Activated CD4-positive, alpha-beta T cell treated with anti-CD3 and anti-CD28 coated beads, Interleukin-2, amount 50 U/mL, for 24 hours (primary cell): ENCODE measurements at places on chromosomes 5 and 9.

DNA sequence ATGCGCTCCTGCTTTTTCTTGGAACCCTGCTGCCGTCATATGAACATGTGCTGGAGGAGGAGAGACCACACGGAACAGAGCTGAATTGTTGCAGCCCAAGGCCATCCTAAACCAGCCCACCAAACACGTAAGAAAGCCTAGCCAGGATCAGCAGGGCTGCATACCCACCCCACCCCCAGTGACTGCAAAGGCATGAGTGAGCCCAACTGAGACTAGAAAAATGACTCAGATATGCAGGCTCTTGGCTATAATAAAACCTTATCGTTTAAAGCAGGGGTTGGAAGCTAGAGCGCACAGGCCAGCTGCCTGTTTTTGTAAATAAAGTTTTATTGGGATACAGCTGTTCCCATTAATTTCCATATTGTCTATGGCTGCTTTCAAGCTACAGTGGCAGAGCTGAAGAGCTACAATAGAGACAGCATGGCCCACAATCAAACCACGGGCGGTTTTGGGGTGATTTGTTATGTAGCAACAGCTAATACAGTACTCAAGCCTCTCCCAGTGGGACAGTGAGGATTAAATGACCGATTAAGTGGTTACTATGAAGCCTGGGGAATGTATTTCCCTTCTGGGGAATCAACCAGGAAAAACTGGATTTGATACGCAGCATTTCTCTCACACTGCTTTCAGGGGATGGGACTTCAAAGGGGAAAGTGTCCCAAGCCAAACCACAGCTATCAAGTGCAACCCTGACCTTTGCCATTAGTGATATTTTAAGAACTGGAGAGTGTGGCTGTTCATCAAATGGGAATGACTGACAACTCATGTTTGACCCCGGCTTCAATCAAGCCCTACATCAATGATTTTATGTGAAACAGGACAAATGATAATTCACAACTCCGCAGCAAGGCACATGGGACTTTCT lies 6.3 kb downstream of the SHB start:
- no peak for DNase-seq

- DNase-seq = no peak
These were observed 154.1 kb upstream of the CDH12 start for GRCh38 chr5:23007236-23007635.

GRCh38 chr9:94829380-94830070 lies 103.0 kb downstream of the AOPEP start:
- DNase-seq = no peak

DNA sequence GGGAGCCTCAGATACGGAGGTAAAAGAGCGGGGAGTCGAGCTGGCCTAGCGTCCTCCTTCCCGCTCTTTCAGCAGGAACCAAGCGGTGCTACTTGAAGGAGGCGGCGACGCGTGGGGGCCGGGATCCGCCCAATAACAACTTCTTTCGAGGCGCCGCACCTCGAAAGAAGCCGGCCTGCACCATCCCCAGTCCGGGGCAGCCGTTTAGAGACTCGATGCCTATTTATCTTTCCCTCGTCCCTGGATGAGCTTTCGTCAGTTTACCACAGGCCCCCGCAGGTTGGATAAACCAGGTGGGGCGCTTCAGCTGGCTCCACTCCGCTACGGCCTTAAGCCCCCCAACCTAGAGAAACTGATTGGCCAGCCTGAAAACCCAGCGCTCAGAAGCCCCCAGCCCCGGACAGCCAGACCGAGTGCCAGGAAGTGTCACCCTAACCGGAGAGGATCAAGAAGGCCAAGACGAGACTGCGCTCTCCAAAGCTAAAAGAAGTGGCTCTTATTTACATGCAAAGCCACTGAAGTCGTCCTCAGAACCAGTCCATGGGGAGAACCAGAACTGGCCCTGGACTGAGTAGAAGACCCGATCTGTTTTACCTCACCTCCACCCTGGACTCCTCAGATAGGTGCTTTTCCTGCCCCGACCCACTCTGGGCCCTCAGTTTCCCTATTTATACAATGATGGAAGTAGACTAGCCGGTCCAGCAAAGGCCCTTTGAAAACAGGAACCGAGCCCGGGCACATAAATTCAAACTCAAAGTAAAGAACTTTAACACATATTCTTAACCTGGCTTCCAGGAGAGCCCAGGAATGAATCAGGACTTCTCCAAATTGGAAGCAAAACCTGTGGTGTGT lies 1.4 kb downstream of the HAND1 start:
- DNase-seq = no peak

DNA sequence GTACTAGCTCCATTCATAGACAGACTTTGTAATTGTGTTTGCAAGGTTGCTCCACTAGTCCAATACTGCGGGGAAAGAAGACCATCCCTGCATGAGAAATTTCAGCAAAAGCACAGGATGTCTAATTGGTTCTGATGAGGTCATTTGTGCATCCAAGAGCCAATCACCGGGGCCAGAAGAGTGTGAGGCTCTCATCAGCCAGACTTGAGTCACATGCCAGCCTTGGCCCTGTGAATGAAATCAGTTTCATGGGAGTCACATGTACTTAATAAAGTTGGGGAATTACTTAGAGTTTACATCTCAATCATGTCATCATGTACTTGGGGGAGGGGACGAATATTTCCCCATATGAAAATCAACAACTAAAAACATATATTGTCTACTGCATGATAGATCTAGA lies 1236.0 kb downstream of the MAT2B start:
- no peak for DNase-seq

GRCh38 chr5:94744906-94745305 lies 126.4 kb downstream of the SLF1 start:
- DNase-seq = no peak

GRCh38 chr5:64505769-64506566 lies at the start of gene RGS7BP:
RGS7BP (plus strand) TSS chr5:64506015; CDS start chr5:64506625, 610 bp downstream.
- no peak for DNase-seq

DNA sequence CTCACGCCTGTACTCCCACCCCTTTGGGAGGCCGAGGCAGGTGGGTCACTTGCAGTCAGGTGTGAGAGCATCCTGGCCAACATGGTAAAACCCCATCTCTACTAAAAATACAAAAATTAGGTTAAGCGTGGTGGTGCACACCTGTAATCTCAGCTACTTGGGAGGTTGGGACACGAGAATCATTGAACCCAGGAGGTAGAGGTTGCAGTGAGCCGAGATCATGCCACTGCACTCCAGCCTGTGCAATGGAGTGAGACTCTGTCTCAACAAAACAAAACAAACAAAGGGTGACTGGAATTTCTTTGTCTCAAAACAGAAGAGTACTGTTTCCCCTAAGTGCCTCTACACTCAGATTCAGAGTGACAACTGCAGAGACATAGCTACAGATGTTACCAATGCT lies 116.1 kb downstream of the AP3B1 start:
- no peak for DNase-seq

GRCh38 chr9:83281306-83282255 lies 218.6 kb upstream of the RASEF start:
- DNase-seq = no peak

- DNase-seq = no peak
These were observed 772.0 kb upstream of the ACO1 start for GRCh38 chr9:31612336-31613030.

DNA sequence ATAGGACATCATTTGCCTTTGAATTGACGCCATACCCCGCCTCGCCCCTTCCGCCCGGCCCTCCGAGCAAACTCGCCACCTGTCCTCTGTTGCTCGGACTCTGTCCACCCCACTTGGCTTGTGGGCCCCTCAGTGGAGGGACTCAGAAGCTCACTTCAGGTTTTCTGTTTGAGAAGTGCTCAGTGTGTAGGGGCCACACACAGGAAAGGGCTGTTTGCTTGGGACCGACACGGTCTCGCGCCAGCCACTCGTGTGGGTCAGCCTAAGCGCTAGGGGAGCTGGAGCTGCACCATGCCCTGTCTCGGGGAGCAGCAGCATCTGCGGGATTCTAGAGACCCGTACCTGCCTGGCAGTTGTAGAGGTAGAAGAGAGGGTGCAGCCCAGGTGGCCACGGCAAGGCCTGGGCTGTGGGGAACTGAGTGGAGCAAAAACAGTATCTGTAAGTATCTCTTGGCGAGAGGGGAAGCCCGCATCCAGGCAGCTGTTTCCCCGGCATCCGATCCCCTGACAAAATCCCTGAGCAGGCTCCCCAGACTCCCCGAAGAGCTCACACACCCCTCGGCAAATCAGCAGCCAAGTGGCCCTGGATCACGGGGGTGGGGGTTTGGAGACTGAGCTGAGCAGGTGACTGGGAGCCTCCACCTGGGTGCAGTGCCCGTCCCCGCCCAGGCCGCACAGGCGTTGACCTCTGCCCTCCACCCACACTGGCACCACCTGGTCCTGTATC lies 52.2 kb downstream of the COL5A1 start:
- no peak for DNase-seq

DNA sequence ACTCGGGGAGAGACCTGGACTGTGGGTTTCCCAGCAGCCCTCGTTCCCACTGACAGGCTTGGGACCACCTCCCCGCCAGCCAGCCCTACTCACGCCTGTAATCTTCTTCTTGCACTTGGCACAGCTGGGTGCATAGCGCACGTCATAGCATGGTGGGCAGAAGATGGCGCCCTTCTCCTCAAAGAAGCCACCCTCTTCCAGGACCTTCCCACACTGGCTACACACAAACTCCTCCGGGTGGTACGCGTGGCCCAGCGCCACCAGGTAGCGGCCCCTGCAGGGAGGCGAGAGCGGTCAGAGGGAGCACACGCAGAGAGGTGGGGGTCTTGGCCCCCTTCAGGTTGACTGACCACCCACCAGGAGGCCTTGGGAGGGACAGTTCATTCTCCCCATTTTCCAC lies 9.4 kb downstream of the PDLIM7 start:
- no peak for DNase-seq

GRCh38 chr5:2329741-2330140 lies 421.7 kb downstream of the IRX2 start:
- no peak for DNase-seq

GRCh38 chr9:16133556-16134227 lies 580.8 kb downstream of the CCDC171 start:
- DNase-seq = no peak

DNA sequence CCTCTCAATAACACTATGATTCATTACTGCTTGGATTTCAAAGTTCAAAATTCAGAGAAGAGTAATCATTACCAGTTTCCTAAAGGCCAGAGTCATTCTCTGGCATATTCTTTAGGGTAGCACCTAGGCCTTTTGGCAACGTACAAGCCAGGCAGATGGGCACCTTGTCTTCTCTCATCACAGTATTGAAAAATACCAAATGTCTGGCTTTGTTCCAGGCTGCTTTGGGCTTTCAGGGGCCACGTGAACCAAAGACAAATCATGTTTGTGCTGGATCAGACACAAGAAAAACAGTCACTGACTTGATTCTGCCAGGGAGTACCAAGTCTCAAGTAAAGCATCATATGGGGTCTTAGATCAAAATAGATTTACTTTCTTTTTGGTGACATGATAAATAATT lies 15.5 kb downstream of the MEGF9 start:
- no peak for DNase-seq

- no peak for DNase-seq
These were observed 864.0 kb upstream of the ACO1 start for GRCh38 chr9:31520301-31521085.

GRCh38 chr9:128438343-128439109 lies 17.3 kb upstream of the ODF2 start:
- DNase-seq = peak; percentile 77

DNA sequence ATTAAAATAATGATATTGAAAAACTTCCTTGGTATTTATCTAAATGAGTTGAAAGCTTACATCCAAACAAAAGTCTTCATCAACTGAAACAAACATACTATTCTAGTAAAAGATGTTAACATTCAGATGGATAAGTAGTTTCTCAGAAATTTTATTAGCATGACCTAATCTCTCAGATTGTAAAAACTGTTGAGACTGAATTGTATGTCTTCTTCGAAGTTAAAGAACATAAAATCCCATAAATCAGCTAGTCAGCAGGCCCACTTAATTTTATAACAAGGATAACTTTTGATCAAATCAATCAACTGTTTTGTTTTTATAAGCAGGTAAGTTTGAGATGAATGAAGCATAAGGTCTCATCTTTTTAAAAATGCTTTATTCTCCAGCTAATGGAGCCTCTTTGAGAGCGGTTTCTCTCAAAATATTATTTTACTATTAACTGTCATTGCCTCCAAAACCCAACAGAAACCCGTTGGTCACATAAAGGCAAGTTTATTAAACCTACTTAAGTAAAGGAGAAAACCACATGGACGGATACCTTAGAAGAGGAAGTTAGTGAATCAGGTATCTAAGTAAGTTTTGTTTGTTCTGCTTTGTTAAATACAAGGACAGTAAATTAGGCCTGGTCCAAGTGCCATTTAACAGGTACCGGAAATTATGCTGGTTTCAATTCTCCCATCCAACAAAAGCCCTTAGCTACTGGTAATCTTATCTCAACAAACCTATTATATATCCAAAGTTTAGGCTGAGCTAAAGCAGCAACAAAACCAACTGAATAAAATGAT lies 457.0 kb downstream of the PDE4D start:
- no peak for DNase-seq

GRCh38 chr9:108473209-108474112 lies 382.3 kb downstream of the ACTL7B start:
- no peak for DNase-seq

- no peak for DNase-seq
These were observed 471.0 kb downstream of the KDM4C start for GRCh38 chr9:7228726-7229125.

- no peak for DNase-seq
These were observed 15.4 kb downstream of the CCNJL start for GRCh38 chr5:160297004-160297403.

GRCh38 chr5:177271113-177271512 lies 32.4 kb downstream of the RAB24 start:
- no peak for DNase-seq

DNA sequence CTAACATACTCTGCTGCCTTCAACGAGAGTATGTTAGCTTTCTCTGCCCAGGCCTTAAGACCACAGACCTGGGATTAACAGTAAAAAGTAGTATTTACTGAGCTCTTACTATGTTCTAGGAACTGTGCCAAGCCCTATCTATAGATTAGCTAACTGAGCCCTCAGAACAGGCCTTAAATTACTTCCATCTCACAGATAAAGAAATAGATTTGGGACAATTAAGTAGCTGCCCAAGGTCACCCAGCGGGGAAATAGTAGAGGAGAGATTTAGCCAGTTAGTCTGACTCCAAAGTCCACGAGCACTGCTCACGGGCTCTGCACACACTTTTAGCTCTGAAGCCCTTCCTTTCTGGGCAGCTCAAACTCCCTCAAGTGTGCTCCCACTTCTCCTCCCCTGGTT lies 64.5 kb upstream of the EQTN start:
- DNase-seq = no peak

DNA sequence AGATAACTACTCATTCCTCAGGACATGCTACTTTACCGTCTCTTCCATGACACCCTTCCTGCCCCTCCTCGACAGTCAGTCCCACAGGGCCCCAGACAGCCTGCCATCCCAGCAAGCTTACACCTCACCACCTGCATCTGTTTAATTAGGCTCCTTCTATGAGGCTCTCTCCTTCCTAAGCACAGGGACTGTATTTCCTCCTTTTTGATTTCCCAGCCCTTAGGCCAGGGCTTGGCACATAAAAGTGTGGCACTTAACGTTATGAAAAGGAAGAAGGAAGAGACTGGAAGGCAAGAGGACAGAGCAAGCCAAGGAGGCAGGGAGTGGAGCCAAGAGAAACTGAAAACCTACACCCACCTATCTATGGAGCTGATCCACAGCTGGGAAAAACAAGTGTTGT lies 146.8 kb downstream of the SIL1 start:
- no peak for DNase-seq
